ENCODE measurements at places on chromosomes 3 and 15.

DNA sequence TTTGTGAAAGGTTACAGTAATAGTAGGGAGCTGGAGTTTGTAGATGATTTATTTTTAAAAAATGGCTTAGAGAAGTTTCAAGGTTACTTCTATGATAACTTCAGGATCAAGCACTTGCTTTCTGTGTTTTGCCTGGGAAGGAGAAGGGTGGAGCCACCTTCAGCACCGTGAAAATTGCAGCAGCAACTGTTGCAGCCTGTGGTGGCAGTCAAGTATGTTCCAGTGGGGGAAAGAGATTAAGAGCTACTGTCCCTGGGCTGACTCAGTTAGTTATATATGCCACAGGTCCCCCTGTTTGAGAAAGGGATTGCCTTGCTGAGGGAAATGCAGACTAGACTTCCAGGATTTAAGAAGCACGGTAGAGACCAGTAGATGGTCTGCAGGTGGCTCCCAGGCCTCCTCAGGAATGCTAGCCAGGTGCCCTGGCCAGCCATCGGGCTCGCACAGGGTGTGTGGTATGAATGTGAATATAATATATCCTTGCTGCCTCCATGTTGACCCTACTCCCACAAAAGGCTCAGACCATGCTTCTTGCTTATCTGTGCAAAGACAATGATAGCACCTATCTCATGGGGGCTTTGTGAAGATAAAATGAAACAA is 389.5 kb downstream of the CACNA2D3 start:
- DNase-seq = no peak

DNA sequence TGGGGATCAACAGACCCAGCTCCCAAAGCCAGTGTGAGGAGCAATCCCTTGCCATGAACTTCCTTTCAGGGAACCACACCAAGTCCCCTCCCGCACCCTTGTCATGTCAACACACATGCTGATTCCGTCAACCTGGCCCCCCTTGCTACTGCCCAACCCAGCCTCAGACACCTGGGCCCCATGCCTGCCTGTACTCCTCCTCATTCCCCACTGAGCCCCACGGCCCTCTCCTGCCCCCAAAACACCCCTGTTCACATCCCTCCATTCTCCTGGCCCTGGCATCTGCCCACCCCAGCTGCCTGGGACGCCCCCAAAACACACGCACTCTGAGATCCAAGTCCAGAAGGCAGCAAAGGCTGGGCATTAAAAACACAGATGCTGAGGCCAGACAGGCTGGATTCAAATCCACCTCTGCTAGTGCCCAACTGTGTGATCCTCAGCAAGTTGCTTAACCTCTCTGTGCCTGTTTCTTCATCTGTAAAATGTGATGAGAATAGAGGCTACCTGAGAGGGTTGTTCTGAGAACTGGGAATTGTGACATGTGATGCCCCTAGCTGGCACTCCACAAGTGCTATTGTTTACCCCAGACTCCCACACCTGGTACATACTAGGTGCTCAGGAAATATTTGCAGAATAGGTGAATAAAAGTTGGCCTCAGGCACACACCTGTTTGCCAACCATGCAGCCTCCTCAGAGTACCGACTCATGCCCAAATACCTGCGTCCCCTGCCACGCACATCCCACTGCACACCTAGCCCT is 2.3 kb downstream of the PLXND1 start:
- no peak for DNase-seq

GRCh38 chr3:143525408-143525807 is 322.9 kb downstream of the SLC9A9 start:
- no peak for DNase-seq

GRCh38 chr3:30733696-30734095 is 127.3 kb downstream of the TGFBR2 start:
- DNase-seq = no peak

DNA sequence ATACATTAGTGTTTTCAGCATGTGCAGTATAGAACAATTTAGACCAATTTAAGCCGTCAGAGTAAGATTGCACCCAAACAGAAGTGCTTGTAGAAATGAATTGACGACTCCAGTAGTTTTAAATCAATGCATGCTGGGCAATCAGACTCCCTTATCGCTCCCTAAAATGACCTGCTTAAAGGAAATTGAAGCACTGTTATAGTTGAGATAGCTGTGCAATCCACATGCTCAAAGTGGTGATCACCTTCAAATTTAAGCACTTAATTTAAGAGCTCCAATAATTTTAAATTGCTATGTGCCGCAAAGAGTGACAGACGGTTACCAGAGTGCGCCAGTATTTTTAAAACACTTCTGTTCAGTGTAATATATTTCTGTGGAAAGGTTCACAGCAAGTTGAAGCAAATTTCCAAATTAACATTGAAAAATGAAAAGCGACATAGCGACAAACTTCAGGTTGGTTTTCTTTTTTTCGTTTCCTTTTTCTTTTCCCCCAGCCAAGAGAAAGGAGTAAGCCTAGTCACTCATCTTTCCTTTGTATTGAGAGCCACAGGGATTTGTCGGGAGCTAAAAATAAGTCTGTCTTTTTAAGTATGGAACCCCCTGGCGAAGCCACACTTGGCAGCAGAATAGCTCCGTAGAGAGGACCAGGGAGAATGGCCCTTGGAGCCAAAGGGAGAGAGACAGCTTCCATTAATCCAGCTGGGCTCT is 436.4 kb upstream of the RBMS3 start:
- no peak for DNase-seq

DNA sequence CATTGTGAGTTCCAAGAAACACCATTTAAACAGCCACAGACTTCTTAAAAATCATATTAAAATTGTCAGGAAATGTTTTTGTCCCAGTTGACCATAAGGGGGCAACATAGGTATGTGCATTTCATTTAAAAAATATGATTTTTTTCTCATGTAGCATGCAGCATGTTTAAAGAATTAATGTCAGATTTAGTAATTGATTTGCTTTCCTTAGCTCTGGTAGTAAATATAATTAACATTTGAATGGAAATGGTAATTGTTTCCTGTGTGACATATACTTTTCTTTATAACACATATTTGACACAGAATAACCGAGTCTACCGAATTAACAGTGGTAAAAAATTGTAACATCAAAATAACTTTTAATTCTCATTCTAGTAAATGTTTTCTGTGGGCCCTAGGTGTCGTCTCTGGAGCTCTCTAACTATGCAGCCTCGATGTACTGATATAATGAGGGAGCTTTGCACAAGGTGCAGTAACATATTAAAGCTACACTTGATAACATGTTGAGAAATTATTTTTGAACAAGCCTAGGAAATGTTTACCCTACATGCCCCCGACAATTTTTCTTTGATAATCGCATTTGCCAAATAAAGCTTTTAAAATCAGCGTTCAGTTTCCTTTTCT is 34.9 kb downstream of the NXPE3 start:
- no peak for DNase-seq

DNA sequence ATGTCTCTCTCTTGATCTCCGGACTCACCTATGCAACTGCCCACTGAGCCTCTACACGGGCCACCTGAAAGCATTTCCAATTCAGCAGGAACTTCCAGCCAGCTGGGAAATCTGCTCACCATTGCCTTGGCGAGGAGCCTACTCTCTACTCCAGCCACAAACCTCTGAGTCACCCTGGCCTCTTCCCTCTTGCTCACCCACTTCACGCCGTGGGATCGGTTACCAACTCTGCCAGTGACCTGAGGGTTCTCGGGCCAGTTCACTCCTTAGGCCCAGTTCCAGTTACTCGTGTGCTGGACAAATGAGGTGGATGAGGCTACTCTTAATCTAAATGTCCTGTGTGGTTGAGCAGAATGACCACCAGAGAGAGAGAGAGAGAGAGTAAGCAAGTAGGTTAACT is 70.1 kb downstream of the CEMIP start:
- DNase-seq = no peak
